Stimulated activated CD4-positive, alpha-beta T cell treated with anti-CD3 and anti-CD28 coated beads, Interleukin-15, amount 100 ng/mL, for 48 hours (primary cell): ENCODE measurements at places on chromosomes 3 and 15.

GRCh38 chr3:126126286-126126685 is 42.4 kb upstream of the SLC41A3 start:
- DNase-seq = no peak

GRCh38 chr15:73046073-73046472 is 6.2 kb upstream of the NEO1 start:
- no peak for DNase-seq

GRCh38 chr15:81071120-81071519 is 63.0 kb upstream of the CFAP161 start:
- no peak for DNase-seq

DNA sequence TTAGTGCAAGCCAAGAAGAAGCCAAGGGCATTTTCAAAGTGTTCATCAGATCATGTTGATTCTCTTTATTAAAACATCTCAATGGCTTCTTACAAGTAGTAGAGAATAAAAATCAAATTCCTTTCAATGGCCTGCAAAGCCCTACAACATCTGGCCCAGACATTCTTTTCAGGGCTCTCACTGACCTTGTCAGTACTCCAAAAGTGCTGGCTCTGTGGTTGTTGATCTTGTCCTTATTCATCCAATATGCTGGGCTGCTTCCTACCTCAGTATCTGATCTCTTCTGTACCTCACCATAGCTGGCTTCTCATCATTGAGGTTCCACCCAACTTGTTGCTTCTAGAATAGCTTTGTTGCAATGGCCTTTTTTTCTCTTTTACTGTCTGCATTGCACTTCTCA is 74.0 kb upstream of the SAMMSON start:
- DNase-seq = no peak

GRCh38 chr3:99163314-99163713 is 261.8 kb upstream of the DCBLD2 start:
- no peak for DNase-seq

GRCh38 chr15:80984856-80985255 is 4.8 kb downstream of the MESD start:
- DNase-seq = no peak

DNA sequence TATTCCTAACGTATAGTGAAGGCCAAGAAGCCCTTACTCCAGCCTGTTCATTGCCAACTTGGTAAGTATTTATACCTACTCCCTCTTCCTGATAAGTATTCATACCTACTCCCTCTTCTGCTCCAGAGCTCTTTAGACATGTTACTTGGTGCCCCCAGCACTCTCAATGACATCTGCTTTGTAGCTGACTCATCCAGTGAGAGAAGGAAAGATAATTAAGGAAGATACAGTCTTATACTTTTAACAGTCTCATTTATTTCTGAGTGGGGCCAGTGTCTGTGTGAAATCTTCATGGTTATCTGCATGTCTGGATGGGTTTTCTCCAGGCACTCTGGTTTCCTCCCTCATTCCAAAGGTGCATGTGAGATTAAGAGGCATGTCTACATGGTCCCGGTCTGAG is 698.7 kb downstream of the FHIT start:
- no peak for DNase-seq

DNA sequence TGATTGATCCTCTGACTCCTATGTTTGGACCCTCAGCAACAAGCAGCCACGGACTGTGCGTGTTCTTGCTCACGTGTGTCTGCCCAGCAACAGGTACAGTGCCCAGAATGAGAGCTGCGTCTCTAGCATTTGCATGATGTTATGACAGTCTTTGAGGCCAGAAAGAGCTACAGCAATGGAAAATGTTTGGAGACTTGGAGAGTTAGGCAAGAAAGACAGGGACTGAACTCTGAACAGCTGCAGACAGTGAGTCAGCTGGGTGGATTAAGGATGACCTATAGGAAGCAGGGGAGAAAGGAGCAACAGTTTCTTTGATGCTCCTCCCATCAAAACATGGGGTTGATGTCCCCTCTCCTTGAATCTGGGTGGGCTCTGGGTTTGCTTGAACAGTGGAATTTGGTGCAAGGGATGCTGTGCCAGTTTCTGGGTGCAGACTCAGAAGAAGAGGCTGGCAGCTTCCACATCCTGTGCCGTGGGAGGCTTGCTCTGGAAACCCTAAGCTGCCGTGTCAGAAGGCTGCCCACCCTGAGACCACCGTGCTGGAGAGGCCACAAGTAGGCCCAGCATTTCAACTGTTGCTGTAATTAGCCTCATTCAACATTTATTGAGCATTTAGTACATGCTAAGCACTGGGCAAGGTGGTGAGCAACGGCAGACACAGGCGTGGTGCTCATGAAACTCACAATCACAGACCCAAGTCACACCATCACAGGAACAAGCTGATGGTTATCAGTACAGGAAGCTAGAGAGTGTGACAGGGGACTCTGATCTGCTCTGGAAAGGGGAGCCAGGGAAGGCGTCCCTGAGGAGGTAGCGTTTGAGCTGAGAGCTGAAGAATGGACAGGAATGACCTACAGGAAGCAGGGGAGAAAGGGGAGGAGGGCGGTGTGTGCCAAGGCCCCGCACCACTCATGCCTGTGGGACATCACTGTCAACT is 21.7 kb downstream of the CCR9 start:
- no peak for DNase-seq

DNA sequence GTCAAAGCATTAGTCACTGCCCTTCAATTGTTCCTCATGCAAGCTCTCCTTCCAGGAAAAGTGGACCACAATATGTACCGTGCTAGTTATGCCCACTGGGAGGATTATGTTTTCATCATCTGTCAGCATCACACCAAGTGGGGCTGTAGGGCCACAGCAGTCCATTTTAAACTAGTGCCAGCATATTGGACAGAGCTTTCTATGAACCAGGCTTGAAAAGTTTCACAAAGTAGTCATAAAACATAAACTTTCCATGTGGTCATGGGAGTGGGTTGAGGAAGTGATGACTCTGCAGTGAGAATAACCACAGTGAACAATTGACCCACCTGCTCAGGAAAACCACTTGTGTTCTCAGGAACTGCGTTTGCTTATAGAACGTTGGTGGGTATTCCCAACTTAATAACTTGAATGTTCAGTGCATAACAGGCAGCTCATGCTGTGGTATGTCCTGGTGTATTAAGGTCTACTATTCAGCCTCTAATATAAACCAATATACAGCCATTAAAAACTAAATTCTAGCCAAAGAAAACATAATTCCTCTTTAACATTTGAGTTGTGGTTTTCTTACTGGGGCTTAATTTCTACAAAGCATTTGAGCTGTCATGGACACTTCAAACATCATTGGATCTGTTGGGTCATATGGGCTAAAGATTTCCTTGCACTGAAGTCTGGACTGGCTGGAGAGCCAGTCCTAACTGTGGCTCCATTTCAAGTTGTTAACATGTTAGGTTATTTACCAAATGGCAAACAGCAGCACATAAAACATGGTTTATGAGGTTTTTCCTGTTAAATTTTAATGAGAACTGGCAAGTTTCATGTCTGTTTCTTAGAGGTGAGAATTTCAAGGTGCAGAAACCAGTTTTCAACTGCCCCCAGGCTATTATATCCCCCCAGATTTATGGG is 274.1 kb downstream of the OTOL1 start:
- DNase-seq = no peak

DNA sequence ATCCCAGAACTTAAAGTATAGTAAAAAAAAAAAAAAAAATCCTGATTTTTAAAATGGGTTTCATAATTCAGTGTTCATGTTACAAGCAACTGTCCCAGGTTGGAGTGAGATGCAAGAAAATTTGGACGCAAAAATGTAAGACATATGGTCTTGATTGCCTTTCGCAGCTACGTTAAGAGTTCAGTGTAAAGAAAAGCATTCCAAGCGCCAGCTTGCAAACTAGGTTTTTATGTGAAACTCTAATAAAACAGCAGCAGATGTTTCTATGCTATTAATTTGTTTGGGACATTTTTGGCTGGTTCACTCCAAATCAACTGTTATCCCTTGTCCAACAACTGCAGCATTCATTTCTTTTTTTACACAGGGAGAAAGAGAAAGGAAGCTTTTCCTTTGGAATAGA is 957.8 kb downstream of the ROBO1 start:
- DNase-seq = no peak
